ENCODE measurements at places on chromosomes 7 and 10.

- peak; percentile 25 for DNase-seq
Observed at GRCh38 chr7:21261627-21262594, 166.0 kb upstream of the SP4 start.

GRCh38 chr10:122189185-122189584, 81.9 kb upstream of the BTBD16 start:
- DNase-seq = no peak

DNA sequence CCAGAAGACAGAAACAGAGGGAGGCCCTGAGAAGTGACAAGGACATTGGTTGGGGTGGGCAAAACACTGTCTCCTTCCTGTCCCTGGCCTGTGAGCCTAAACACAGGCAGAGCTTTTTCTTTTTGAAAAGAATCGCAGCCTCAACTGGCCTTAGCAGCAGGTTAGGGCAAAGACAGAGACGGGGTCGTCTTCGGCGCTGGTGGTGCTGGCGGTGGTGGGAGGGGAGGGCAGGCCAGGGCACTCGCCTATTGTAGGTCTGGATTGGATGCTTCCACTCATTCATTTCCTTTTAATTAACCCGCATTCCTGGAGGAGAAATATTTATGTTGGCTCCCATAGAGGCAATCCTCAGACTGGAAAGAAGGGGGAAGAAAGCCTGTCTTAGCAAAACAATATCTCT, 22.6 kb downstream of the WNT8B start:
- DNase-seq = no peak

DNA sequence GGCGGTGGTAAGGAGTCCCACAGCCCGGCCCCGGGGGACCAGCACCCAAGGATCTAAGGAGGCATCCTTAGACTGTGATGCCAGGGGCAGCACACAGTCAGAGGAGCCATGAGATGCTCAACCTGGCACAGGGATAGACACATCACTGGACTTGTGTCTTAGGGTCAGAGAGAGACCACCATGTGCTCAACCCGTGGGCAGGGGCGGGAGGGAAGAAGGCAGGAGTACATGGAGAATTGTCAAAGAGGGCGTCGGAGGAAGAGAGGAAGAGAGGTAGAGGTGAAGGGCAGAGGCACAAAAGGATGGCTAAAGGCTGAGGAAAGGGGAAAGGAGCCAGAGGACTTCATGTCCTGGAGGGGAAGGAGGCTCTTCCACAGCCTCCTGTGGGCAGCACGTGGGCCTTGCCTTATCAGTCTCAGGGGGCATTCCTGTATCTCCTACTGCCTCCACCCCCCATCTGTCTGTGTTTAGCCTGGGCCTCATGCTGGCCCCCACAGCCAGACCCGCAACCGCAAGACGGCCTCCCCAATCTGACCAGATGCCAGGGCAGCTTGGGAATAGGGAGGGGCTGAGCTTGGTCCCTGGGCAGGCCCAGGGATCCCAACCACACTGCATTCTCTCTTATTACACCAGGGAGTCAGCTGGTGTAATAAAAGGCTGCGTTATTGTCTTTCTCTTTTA, 2.2 kb downstream of the ADCY1 start:
- DNase-seq = no peak

DNA sequence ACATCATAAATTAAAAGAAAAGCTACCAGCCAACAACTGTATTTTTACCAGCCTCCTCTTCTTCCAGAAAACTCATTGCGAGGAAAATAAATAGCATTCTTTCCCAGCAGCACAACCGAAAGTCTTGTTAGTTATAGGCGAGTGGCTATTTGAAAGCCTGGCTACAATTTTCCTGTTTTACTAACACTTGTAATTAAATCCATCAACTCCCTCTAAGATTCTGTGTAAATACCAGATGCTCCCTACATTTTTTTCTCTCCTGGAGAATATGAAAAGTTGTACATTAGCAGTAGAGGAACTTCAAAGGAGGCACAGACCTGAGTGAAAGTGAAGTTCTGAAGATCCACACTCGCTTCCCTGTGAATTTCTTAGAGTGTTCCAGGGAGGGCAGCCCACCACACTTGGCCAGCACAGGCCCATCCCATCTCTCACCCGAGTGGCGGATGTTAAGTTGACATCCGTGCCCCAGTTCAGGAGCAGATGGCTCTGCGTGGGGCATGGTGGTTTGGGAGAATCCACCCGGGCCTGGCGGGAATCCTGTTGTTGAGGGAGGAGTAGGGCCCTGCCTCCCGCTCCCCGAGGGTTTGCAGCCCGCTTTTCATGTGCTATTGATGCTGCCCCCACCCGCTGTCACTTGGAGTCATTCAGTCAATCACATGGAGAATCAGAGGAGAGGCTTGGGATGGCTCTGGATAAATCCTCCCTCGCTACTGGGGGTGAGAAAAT, 451.0 kb upstream of the GALNT17 start:
- no peak for DNase-seq

DNA sequence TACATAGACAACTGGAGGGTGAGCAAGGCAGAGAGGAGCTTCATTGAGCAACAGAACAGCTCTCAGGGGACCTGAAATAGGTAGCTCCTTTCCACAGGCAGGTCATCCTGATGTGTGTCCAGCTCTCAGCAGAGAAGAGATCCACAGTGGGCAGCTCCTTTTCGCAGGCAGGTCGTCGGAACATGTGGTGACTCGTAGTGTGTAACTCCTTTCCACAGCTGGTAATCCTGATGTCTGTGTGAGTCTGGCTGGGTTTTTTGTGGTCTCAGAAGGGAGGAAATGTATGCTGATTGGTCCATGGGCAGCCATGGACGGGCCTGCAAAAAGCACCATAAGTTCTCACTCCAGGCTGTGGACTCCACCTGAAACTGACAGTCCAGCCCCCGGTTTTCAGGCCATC, 24.4 kb upstream of the TES start:
- no peak for DNase-seq

GRCh38 chr7:142796501-142797390, 26.0 kb downstream of the PRSS2 start:
- no peak for DNase-seq

GRCh38 chr10:17229967-17230682, 2.1 kb downstream of the VIM start:
- DNase-seq = peak; percentile 95

DNA sequence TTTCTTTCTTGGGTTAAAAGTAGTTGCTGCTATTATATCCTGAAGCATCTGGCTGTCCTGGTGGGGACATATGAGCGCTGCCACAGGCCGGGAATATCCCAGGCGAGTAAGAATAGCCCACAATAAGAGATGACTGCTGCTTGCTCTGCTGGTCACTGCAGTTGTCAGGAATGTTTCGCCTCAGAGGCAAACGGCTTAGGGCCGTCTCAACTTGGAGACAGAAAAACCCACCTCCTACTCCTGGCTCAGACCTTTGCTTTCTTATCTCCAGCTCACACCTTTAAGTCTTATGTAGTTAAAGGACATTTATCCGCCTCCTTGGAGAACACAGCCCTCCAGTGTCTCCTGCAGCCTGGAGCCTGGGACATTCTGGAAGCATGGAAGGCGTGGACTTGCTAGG, at the start of gene GJD4:
Gene GJD4 (plus strand): TSS at position 151 of the 400 bp plus-strand sequence. CDS start 227 bp downstream, at position 378.
- DNase-seq = no peak

GRCh38 chr10:131631619-131632018, 269.2 kb upstream of the PPP2R2D start:
- no peak for DNase-seq

- no peak for DNase-seq
Observed at GRCh38 chr7:112757337-112757736, 32.9 kb downstream of the TMEM168 start.

- DNase-seq = no peak
Observed at GRCh38 chr10:116073510-116073909, 199.5 kb downstream of the GFRA1 start.

GRCh38 chr10:15571575-15571974, 148.1 kb downstream of the ITGA8 start:
- no peak for DNase-seq

DNA sequence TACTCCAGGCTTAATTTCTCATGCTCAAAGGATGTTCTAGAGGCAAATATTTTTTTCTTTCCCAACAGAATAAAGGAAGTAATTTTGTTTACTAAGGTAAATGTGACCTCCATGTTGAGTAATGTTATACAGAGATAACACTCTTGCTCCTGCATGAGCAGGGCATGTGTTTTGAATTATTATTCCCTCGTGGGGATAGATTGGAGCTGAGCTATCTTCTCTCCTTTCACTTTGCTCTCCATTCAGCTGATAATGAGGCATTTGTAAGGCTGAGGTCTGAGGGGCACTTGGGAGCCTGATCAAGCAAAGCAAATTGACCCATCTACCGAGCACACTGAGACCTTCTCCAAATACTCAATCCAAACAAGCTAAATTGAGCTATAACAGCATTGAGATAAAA, 50.7 kb upstream of the GHITM start:
- no peak for DNase-seq

DNA sequence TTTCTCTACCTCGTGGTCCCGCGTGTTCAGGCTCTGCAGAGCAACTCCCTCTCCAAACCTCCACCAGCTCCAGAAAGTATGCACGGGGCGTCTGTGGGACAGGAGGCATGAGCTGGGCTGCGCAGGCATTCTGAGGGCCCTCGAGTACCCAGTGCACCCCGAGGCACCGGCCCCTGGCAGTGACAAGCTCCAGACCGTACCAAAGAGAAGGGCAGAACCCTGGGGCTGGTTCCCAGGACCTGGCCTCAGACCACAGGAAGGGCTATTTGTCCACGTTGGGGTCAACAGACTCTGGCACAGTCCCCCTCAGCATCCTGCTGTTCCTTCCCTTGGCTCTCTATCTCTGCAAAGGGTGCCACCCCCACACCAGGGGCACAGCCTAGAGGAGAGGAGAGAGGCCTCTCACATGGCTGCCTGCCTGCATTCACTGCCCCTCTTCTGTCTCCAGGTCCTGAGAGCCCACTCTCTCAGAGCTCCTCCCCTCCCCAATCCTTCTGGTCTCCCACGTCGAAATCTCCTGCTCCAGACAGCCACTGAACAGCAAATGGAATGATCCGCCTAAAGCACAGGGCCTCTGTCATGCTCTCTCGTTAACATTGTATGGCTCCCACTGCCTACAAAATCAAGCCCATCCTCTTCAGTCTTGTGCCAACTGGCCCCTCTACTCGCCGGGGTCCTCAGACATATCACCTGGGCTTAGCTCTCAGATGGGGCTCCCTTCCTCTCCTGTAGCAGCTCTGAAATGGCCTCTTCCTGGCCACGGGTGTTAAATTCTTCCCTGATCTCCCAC, 96.3 kb downstream of the OAT start:
- no peak for DNase-seq

GRCh38 chr10:29784175-29784773, 149.5 kb upstream of the SVIL start:
- no peak for DNase-seq

- DNase-seq = no peak
Observed at GRCh38 chr7:103993551-103993950, 4.1 kb upstream of the RELN start.

GRCh38 chr10:65046831-65047230, 1525.6 kb downstream of the REEP3 start:
- DNase-seq = no peak

GRCh38 chr10:66813122-66813521, 112.7 kb upstream of the LRRTM3 start:
- DNase-seq = no peak

DNA sequence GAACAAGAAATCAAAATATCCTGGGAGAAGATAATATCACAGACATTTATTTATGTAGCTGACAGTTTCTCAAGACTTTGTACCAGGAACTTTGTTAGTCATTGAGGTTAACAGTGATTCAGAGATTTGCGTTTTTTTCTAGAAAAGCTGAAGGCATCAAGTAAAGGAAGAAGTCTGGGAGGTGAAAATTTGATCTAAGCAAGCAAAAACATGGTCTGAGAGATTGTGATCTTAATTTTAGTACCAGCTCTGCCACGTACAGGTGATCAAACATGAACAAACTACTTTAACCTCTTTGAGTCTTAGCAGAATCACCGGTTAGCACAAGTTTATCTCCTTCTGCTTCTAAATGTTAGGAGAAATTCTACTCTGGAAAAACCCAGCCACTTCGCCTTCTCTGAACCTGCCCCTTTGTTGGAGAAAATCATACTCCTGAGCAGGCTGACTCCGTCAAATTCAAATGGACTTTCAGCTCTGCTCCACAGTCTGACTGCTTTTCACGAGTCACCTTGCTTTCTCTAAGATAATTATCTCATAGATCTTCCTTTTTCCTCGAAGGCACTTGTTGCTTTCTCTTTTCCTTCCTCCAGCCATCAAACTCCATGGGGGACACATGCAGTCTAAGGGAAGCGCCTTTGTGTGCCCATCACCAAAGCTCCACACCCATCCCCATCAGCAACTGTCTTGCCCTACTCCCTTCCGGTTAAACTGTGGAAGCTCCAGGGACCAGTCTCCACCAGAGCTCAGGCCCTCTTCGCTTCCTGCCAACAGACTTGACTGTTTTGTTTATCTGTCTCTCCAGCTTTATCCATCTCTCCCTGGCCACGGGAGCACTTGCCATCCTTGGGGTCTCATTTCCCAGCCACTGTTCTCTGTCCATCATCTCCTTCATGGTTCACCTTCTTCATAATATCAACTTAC, 86.3 kb downstream of the PRKCQ start:
- no peak for DNase-seq

GRCh38 chr10:93436591-93437085, 45.5 kb downstream of the MYOF start:
- DNase-seq = no peak

GRCh38 chr10:126670895-126671261, 385 bp upstream of the C10orf90 start:
- DNase-seq = no peak

DNA sequence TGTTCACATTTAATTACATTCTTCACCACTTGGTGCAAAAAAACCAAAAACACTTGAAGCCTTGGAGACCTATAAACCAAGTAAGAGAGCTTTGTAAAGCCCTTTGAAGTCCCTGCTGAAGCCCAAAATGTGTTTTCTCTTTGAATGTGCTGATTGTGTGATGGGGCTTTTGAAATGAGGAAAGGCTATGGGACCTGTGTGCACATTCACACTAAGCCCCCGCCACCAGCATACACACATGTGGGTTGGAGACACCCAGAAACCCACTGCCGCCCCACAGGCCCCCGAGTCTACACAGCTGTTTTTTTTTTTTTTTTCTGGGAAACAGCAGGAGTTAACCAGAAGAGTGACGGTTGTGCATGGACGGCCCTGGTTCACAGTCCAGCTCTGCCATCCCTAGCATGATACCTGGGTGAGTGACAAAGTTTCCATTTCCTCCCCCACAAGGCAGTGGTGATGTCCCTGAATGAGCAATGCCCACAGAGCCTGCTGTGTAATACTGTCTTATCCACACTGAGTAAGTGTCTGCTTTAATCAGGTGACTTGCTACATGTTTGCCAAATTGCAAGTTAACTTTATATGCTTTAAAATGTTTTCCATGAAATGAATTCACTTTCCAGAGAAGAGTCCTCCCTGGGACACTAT, 154.6 kb upstream of the GDF10 start:
- DNase-seq = no peak

- DNase-seq = no peak
Observed at GRCh38 chr10:114077815-114078219, 34.2 kb downstream of the ADRB1 start.

DNA sequence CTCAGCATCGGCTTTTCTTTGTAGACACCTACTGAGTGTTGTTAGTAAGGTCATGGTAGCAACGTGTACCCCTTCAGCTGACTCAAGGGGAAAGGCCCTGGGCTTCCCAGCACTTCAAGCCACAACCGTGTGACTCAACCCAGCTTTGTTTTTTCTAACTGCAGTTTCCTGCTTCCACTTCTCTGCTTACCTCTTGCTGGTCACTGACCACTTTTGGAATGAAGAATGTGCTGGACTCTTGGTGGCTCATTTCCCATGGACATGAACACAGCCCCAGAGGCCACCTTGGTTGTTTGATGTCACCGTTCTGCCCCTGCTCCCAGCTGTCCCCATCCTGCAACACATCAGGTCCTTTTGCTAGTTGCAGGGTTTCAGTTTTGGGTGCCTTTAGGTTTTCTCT, 69.5 kb upstream of the ZNF438 start:
- DNase-seq = no peak

GRCh38 chr7:155303039-155303593, 5.4 kb downstream of the INSIG1 start:
- no peak for DNase-seq

Data from mucosa of descending colon (tissue), 3 donors.